ENCODE measurements at places on chromosomes 1 and 21.

DNA sequence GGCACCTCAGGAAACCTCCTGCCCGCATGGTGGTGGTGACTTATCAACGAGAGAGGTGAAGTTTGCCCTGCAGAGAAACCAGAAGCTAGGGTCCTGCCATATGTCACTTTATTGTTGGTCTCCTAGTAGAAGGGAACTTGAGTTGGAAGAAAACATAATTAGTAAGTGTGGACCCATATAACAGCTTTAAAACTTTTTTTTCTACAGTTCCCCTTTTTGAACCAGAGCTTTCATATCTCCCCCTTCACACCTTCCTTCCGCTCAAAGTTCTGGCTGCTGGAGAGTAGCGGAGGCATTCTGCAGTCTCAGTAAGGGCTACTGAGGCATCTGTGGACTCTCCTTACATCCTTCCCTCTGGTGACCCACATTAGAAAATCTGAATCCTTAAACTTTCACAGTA is 48.9 kb downstream of the PHC2 start:
- no peak for DNase-seq

DNA sequence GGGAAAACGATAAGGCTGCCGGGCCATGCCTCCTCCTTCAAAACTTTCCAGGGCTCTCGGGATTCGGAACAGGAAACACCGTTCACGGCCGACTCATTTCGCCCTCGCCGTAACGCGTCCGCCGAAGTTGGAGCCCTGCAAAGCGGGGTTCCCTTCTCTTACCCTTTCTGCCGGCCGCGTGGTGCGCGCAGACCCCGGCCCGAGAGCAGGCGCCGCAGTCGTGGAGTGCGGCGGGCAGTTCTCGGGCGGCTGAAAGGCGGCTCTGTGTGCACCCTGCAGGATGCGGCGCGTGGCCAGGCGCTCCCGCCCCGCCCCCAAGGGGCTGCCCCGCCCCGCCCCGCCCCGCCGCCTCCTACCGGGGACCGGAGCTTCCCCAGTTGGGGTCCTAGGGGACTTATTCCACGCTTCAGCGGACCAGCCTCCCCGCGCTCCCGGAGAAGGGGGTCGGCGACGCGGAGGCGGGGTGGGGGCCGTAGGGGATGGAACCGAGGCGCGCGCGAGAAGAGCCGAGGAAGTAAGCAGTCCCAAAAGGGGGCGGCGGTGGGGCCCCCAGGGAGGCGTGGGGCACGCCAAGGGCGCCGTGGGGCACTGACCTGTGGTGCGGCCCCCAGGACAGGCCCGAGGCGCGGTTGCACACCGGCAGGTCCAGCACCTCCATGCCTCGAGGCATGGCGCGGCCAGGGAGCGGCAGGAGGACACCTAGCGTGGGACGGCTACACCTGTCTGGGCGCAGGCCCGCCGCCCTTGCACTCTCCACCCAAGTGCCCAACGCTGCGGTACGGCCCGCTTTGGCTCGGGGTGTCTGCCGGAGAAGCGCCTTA is at the start of gene MCOLN2:
MCOLN2 (minus strand) TSS at position 268 of the 821 bp plus-strand sequence; CDS start at position 27, 241 bp downstream.
- peak; percentile 76 for DNase-seq

DNA sequence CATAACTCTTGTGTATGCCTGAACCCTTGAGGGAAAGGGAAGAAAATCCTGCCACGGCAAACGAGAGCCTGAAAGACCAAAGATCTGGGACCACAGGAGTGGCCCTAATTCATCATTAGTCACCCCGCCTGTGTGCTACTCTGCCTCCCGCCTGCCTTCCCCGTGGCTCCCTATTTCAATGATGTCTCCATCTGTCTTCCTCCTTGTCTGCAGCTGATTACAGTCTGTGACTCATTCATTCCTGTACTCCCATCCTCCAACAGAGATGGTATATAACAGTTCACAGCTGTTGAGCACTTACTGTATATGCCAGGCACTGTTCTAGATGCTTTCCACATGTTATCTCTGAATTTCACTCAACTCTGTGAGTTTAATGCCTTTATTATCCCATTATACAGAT is 96.6 kb downstream of the SEC16B start:
- no peak for DNase-seq

DNA sequence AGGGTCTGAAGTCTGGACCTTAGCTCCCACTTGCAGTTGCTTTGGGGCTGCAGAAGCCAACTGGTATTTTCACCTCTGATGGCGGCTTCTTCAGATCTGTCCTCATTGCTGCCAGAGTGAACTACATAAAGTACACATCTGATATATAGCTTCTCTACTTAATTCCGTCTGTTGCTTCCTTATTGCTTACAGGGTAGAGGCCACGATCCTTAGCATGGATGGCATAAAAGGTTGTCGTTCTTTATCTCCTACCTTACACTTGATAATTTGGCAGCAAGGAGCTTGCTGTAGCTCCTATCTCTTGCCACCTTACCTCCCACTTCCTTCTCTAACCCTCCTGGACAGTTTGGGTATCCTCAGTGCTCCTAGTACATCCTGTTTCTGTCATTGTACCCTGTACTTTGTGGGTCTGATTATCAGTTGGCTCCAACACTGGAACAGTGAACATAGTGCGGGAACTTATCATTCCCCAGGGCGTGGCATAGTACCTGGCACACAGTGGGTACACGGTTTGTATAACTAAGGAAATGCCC is 30.9 kb upstream of the NBL1 start:
- no peak for DNase-seq

DNA sequence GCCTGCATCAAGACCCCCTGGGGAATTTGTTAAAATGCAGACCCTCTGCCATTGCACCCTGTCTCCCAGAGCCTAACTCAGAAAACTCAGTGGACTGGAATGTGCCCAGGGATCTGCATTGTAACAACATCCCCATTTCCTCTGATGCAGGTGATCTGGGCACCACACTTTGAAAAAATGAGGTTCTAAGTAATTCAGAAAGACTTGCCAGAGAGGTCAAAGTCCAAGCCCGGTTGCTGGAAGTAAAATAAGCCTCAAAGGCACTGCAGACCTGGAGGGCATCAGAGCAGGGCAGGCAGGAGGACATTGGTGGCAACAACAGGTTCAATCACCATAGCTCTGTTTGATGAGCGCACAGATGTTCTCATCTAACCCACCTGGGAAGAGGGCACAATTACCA is 90.7 kb downstream of the SYT2 start:
- DNase-seq, result no peak

GRCh38 chr1:21129407-21129806 is 47.3 kb downstream of the EIF4G3 start:
- DNase-seq, result no peak

GRCh38 chr1:223421676-223422075 is 28.5 kb downstream of the CCDC185 start:
- DNase-seq, result no peak

DNA sequence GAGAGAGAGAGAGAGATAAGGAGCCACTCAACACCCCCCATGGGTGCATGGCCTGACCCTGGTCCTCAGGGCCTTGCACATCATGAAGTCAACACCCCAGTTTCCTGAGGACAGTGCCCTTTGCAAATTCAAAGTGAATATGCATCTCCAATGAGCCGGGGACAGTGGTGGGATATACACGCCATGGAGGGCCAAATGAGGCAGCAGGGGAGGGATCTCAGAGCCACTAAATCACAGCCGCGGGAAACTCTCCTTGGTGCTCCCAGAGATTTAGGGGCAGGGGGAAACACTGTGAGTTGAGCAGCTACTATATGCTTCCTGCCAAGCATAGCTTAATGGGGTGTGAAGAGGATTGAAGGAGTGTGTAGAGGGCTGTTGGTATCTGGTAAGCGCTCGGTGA is 35.5 kb downstream of the MATN1 start:
- no peak for DNase-seq

DNA sequence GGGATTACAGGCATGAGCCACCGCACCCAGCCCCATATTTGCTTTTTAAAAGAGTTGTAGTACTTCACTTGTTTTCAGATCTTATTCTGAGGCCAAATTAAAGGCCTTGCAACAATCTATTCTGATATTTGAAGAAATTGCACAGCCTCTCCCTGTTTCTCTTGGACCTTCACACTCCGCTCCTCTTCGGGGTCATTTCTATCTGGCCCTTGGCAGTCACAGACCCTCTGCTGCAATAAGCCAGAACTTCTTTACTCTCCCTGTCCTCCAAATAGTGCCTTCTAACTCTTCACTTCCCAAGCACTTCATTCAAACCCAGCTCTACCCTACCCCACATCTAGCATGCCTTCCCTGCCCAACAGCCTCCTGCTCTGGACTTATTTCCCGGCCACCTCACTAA is 110.7 kb downstream of the LAMC2 start:
- DNase-seq, result no peak

DNA sequence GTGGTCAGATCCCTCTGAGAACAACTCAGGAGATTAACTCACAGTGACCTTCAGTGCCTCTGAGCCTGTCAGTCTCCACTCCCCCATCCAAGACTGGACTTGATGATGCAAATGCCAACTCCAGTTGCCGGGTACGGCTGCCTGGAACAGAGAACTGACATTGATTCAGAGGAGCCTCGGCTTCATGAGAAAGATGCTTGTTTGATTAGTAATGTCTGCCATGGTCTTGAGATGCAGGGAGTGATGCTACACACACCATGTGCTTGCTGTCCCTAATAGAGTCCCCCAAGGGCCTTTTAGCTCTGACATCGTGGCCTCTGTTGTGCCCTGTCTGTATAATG is 51.8 kb upstream of the LRP8 start:
- DNase-seq, result no peak

DNA sequence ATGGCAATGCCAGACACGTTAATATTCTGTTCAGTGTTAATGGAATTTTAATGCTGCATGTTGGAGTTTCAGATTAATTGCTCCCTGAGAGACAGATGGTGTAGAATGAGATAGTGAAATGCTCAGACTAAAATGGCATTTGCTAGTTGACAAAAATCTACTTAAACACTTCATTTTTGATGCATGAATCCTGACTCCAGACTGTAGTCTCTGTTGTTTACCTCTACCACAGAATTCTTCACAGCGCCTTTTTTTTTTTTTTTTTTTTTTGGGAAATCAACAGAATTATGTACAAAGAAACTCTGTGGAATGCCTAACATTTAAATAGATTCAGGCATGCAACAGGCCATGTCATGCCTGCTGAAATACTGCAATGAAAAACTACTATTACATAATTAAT is 111.3 kb downstream of the PLPPR5 start:
- no peak for DNase-seq

- DNase-seq, result no peak
These were observed 52.3 kb upstream of the DUSP10 start for GRCh38 chr1:221794079-221794670.

- DNase-seq, result no peak
These were observed 7.3 kb downstream of the FCRLB start for GRCh38 chr1:161728376-161729226.

DNA sequence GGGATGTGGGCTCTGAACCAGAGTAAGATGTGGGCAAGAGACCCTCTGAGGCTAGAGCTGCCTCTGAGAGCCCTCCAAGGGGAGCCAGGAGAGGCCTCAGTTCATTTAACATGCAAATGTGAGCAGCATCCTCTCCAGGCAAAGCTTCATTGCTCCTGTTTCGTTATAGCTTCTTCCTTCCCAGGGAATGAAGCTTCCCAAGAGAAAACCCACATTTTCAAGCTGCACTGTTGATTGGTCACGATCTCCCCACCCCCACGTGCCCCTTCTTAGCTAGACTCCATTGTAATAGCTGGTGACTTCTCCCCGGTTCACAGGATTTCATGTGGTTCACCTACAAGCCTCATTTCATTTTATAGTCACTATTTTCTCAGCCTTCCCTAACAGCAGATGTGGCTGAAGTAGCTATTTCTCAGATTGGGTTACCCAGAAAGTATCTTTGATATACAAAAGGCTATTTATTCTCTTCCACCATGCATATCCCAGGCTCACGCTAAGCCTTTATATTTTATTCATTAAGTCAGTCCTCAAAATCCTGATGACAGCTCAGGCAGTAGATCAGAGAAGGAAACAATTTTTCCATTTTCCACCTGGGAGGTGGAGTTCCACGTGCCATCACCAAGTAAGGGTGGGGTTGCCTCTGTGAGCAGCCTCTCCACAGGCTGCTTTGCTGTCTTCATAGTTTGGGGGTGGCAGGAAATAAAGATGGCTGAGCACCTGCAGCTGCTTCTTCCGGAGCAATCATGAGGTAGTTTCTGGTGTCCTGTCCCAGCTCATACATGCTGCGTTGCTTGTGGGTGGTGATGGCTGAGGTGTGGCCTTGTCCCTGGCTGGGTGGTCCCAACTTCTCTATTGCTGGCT is 178.3 kb upstream of the RAB4A start:
- no peak for DNase-seq

DNA sequence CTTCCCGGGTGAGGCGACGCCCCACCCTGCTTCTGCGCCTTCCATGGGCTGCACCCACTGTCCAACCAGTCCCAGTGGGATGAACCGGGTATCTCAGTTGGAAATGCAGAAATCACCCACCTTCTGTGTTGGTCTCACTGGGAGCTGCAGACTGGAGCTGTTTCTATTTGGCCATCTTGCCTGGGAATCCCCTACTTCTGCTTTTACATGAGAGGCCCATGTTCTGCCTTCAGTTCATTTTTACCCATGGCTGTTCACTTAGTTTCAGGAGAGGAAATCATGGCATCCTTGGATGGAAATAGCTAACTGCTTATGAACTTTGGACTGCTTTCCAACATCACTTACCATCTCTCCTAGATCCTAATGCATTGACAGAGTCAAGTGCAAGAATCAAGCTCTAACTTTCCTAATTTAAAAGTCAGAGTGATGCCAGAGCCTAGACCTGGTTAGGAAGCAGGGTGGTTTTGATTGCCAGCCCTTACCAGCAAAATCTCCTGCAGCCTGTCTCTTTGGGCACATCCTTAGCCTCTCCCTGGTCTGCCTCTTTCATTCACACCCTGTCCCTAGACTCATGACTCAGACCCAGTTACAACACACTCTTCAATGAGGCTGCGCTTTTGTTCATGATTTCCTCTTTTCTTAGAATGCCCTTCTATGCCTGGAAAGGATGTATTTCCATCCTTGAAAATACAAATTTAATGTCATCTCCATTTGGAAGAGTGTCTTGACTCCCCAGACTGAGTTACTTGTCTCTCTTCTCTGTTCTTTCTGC is 137.2 kb downstream of the KCTD3 start:
- no peak for DNase-seq

- no peak for DNase-seq
These were observed 23.3 kb downstream of the TTC34 start for GRCh38 chr1:2778220-2778592.

GRCh38 chr1:61084491-61085031 is 2.2 kb downstream of the NFIA start:
- no peak for DNase-seq

GRCh38 chr1:153957744-153958110 is 685 bp downstream of the CRTC2 start:
- no peak for DNase-seq

DNA sequence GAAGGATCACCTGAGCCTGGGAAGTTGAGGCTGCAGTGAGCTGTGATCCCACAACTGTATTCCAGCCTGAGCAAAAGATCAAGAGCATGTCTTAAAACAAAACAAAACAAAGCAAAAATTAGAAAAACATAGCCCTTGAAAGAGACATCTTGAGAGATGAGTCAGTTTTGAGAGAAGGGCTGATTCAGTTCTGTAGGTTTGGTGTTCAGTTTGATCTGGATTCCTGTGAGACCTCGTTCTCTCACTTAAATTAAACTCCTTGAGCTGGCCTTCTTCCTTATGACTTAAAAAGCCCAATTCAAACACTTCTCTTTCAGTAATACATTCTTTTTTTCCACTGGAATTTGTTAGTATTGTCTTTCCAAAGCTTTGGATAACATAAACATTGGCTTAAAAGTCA is 164.2 kb downstream of the NRIP1 start:
- DNase-seq, result no peak

All from activated T-cell treated with anti-CD3 and anti-CD28 coated beads, Interleukin-2, amount 50 U/mL, for 48 hours (primary cell).